Cerebellum (tissue), 4 donors: ENCODE measurements at places on chromosomes 12 and 14. TPM values are rescaled to one million over a fixed set of nuclear protein-coding genes. Genes with fewer than 3 reads are reported as not detected.

DNA sequence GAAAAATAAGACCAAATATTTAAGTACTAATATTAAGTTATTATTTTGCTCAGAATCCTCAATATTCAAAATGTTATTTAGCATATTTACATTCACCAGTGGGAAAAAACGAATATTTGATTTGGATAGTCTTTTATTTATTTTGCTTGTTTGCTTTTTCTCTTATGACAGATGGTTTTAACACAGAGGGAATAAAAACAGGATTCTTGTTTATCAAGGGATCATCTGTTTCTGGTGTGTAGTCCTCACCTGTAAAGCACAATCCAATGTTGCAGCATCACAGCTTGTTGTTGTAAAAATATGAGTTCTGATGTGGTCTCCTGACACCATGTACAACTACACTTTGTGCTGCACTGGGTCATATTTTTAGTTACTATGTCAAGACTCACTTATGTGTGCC is 103.9 kb downstream of the AVPR1A start:
- no peak for DNase-seq

The LPAR5 gene
- 0.82 TPM for total RNA-seq

GRCh38 chr14:99679543-99679942 is 4.6 kb upstream of the CYP46A1 start:
- no peak for DNase-seq

GRCh38 chr14:83071888-83072501 is 1538.3 kb upstream of the SEL1L start:
- no peak for DNase-seq

The GYS2 gene
- not detected for total RNA-seq

DNA sequence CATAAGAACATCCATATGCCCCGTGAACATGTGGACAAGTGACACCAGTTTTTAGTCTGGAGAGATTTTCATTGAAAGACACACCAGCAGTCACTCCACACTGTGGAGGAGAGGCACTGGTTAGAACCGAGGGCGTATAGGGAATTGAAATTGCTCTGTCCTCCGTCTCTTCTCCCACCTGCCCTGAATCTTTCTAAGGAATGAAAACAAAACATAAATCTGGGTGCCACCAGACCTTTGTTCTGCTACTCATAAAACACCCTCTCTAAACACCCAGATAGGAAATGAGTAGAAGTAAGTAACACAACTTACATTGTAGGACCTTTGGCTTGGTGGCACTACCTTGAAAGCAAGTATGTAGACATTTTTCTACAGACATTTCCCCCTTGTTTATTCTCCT is 37.1 kb upstream of the STON2 start:
- DNase-seq: no peak

DNA sequence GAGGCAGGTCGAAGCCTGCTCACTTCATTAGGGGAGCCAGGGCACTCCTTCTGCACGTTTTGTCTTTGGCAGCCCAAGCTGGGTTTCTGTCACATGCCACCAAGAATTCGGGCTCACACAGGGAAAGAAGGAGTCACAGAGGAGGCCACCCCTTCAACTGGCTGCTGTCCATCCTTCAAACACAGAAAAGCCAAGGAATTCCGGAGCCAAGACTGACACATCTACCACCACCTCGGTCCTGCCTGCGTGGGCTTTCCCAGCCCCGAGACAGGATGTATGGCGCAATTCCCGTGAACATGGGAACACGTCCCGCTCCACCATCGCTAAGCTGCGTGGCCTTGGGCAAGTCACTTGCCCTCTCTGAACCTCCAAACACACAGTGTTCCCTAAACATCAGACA is 70.4 kb downstream of the NCOR2 start:
- DNase-seq: peak; percentile 53
